ENCODE measurements at places on chromosomes 7 and 10.

GRCh38 chr10:31479752-31480151, 160.7 kb downstream of the ZEB1 start:
- no peak for DNase-seq

DNA sequence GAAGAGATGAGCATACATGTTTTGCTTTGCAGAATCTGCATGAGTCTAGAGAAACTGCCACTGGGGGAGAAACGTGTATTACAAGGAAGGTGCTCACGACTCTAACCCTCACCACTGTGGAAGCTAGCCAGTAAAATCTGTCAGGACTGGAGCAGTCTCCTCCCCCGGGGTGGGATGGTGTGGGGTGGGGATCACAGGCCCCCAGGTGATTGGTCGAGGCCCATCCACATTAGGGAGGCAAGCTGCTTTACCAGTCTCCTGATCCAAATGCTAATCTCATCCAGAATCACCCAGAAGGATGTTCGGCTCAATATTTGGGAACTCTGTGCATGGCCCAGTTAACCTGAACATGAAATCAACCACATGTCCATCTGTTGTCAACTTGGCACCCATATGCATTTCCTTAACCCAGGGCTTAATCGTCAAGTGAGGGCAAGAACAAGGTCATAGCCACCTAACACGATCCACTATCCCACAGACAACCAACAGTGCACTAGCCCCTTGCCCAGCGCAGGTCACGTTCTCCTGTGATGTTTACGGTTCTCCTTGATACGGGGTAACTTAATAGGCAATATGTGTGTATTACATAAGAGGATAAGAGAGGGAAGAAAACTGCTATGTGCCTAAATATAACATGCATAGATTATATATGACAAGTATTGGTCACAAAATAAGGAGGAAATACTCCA, 40.8 kb downstream of the DNAJB6 start:
- DNase-seq = no peak

- no peak for DNase-seq
These were observed 80.5 kb downstream of the RBM33 start for GRCh38 chr7:155725006-155725355.

GRCh38 chr10:95651346-95652060, 5.0 kb downstream of the ALDH18A1 start:
- no peak for DNase-seq

DNA sequence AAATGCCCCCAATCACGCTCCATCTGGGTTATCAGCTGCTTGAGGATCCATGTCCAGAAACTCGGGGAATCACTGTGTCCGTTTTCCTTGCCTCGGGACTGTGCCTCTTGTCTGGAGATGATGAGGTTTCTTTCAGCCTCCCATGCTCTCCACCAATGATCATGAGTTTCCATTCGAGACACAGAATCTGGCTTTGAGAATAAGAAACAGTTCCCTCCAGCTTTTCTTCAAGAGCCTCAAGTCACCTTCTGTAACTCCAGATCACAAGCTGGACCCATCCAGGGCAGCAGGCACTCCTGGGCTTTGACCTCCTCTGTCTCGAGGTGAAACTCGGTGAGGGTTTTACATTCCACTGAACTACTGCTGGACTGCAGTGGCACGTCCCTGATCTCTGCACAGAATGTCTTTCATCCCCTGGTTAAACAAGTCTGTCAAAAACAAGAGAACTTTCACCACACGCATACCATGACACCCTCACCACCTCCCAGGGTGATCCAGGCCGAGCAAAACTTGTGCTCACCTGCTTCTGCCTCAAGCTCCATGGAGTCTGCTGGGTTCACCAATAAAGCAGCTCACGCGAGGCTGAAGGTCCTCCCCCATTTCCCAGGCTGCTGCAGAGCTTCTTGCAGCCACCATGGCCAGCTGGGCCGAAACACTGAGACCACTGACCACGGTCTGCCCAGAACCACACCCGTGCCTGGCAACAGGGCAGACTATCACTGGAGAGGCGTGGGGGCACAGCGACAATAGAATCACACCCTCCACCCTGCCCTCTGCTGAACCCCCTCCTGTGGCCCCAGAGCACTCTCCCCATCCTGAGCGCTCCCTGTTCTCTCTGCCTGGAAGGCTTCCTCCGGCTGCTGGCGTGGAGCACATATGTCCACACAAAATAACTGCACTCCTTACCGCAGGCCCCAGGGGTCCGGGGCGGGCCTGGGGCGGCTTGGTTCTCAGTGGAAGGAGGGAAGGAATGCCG, 25.1 kb downstream of the MAT1A start:
- no peak for DNase-seq

- DNase-seq = peak; percentile 12
These were observed 54.0 kb upstream of the RPA3 start for GRCh38 chr7:7772397-7772821.

DNA sequence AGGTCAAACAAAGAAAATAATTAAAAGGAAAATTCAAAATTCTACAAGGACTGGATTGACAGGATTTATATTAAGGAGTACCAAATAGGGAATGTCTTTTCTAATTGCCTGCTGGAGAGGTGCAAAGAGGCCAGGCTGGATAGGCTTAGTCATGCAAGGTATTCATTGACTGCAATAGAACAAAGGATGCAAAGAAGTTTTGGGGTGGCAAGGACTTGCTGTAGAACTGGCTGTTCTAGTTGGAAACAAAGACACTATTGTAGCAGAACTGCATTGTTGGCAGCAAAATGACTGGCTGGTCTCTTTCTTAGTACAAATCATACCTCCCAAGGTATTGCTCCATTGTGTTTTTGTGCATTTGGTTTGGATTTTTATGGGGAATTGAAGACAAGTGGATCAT, 10.1 kb downstream of the ITGB8 start:
- DNase-seq = no peak

DNA sequence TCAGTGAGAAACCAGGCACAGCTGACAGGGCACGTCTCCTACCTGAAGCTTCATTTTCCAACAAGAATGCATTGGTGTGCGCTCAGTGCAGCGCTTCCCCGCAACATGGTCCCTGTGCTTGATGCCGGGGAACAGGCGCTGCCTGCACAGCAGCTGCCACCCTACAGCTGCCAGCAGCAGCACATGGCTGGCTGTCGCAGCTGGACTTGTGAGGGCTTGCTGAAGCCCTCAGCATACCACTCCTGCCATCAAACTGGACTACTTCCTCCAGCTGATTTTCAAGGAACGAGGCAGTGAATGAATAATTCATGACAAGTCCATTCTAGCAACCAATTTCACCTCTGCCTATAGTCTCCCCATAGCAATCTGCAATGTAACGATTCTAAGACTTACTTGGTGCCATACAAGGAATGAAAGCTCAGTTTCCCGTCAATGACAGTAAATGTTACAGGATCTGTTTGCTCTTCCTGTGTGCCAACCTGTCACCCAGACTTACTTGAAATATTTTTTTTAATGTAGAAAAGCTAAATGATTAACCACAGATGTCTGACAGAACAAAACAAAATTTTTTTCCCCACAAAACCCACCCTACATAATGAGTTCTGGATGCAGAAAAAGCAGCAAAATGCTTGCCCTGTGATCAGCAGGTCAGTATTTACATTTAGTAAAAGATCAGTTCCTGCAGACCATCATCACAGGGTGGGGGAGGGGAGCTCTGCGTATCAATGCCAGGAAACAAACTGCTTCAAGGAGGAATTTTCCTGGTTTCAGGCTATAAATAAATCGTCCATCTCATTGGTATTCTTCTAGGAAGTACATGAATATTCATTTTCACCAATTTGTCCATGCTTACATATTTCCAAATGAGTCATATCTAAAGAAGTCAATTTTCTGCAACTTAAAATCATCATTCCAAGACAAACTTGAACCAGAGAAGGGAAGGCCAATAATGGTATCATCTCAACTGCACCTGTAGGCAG, 140.6 kb downstream of the ALOX5 start:
- no peak for DNase-seq

GRCh38 chr10:63199716-63200115, 66.6 kb downstream of the NRBF2 start:
- DNase-seq = no peak

DNA sequence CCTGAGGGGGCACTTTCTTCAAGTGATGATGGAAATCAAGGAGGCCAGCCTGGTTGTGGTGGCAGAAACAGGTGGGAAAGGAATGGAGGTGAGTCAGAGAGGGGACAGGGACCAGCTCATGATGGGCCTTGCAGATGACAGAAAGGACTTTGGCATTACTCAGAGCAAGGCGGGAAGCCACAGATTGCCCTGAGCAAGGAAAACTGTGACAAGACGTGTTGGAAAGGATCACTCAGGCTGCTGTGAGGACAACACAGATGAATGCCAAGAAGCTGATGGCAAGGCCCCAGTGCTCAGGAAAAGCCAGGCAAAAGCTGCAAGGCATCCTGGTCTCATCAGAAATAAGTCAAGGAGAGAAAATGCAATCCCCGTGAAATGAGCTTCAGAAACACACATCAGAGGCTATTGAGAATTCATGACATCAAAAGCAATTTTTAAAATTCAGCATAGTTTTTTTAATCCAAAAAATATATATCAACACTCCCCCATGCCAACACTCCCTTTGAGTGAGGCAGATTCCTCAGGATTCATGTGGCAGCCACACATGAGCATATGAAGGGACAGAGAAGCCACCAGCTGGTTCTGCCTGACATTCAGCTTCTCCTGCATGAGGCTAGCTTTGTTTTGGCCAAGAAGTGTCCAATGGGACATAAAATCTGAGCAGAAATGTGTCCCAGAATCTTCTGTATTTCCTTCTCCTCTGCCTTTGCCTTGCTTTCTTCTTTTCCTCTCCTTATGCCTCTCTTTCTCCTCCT, 244.5 kb upstream of the MYO3A start:
- no peak for DNase-seq

DNA sequence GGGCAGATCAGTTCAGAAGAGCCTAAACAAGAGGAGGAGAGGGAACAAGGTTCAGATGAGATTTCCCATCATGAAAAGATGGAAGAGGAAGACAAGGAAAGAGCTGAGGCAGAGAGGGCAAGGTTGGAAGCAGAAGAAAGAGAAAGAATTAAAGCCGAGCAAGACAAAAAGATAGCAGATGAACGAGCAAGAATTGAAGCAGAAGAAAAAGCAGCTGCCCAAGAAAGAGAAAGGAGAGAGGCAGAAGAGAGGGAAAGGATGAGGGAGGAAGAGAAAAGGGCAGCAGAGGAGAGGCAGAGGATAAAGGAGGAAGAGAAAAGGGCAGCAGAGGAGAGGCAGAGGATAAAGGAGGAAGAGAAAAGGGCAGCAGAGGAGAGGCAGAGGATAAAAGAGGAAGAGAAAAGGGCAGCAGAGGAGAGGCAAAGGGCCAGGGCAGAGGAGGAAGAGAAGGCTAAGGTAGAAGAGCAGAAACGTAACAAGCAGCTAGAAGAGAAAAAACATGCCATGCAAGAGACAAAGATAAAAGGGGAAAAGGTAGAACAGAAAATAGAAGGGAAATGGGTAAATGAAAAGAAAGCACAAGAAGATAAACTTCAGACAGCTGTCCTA, 52.7 kb upstream of the AGBL3 start:
- no peak for DNase-seq

DNA sequence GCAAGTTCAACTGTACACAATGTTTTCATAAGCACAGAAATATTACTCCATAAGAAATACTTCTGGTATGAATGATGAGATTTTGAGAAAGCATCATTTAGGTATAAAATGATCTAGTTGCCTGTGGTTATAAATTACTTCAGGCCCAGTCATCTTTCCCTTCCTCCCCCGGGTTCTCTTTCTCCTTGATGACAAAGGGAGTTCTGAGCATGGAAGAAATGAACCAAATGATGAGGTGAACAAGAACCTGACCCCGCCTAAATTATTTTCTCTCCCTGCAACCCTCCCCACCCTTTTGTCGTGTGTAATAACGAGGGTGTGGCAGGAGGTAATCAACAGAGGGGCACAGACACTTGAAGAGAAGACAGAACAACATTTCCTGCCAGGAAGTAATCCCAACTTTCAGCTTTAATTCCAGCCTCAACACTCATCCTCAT, 319.6 kb upstream of the SP8 start:
- no peak for DNase-seq
